Daoy (cell line): ENCODE measurements at places on chromosomes 2 and 18. TPM values are rescaled to one million over a fixed set of nuclear protein-coding genes. Genes with fewer than 3 reads are reported as not detected.
A peak's percentile ranks its signal among the peaks of the same experiment; 100 is the strongest.

DNA sequence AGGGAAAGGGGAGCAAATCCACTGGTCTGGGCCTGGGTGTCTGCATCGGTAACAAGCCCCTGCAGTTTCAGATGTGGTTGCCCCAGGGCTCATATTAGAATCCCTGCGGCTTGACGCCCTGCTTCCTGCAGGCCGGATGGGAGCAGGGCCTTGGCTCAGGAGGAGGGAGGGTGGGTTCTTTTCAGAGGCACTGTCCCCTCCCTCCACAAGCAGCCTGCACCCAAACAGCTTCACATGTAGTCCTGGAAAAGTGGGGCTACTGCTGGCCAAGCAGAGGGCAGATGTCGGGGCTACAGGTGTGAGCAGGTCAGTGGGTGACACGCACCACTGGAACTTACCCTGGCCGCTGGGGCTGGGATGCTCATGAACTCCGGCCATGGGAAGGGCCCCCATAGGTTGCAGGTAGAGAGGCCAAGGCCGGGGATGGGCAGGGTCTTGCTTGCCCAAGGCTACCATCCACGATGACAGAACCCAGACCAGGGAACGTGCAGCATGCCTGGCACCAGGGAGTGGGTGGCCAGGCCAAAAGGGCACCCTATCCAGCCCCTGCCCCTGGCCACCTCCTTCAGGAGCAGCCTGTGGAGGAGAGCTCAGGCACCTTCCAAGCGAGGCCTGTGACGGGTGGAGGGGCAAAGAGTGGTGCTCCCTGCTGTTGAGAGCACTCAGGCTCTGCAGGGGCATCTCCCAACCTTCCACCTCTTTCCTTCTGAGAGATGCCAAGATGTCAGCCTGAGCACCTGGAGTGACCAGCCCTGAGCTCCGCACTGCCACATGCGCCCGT is 16.8 kb downstream of the ARID5A start:
- DNase-seq = no peak

DNA sequence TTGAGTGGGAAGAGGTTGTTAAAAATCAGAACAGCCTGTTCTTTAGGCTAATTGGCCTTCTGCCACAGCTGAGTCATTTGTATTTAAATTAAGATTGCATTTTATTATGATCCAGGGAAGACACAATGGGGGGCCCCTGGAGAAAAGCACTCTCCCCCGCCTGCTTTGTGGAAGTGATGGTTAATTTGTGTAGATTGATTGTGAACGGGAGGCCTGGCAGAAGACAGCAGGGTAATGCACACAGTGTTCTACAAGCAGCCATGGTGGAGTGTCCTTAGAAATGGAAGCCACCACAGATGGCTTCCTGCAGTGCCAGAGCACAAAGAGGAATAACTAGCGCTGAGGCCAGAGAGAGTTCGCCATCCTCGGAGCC is 19.6 kb downstream of the RAMP1 start:
- DNase-seq = peak; percentile 48

DNA sequence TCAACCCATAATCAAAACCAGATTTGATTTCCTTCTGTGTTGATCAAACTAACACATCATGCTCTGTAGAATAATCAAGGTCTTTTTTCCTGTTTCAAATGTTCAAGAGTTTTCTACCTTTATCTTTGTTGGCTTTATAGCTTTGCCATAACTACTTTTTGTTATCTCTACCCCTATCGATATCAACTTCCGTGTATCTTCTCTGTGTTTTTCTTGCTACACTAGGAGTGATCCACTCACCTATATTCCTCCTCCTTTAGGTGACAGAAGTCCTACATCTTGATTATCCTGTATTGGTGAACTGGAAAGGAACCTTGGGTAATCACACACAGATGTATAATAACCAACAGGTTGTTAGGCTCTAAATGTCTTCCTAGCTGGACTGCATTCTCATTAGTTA is 85.5 kb downstream of the LTBP1 start:
- no peak for DNase-seq

- no peak for DNase-seq
Measured at GRCh38 chr18:55932675-55933074, 344.7 kb upstream of the TCF4 start.

DNA sequence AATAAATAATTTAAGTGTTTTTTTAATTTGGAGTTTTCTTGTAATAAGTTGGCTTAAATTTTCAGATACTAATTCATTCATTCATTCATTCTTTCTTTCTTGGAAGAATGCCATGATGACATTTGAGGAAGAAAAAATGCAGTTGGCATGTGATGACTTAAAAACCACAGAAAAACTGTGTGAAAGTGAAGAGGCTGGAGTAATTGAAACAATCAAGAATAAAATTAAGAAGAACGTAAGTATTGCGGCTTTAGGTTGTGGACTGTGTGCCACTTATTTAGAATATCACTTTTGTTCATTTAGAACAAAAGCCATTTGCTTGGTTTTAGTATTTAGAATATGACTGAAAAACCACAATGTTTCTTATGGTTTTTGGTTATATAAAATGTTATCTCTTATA is 51.4 kb downstream of the TTC39C start:
- DNase-seq = no peak

Gene CFAP53
- total RNA-seq = 0.06 and 4.3 TPM in 2 replicates

Gene SPP2
- not detected in 2 replicates for total RNA-seq

Gene IL36A
- total RNA-seq = not detected in 2 replicates

Gene AGXT
- total RNA-seq = not detected in 2 replicates
